MM.1S (cell line): ENCODE measurements at places on chromosomes 3 and 15.

GRCh38 chr3:17908399-17909191 lies 166.2 kb upstream of the TBC1D5 start:
- H3K27me3 ChIP-seq, result no peaks in the 10 kb centered on the region
- no peaks in the 10 kb centered on the region for H3K4me1 ChIP-seq
- H3K4me3 ChIP-seq, result no peak overlapping the region
- no peak overlapping the region for H3K27ac ChIP-seq

GRCh38 chr3:64353226-64353625 lies 128.0 kb upstream of the PRICKLE2 start:
- H3K36me3 ChIP-seq, result no peaks in the 10 kb centered on the region
- DNase-seq, result peak; percentile 24
- H3K4me1 ChIP-seq, result peaks cover 61% of the 10 kb centered on the region
- no peak overlapping the region for H3K4me3 ChIP-seq
- peak overlapping the region; percentile 27; the same call in 1 of the 2 replicates for H3K27ac ChIP-seq

- no peaks in the 10 kb centered on the region for H3K36me3 ChIP-seq
- 0 out of 2 replicates have a peak, but pooled peaks cover 4% of the 10 kb centered on the region for H3K4me1 ChIP-seq
- H3K4me3 ChIP-seq, result no peak overlapping the region
- no peaks in the 10 kb centered on the region for H3K27me3 ChIP-seq
- DNase-seq, result peak; percentile 46
Observed at GRCh38 chr3:133930341-133930933, 34.8 kb upstream of the RAB6B start.

DNA sequence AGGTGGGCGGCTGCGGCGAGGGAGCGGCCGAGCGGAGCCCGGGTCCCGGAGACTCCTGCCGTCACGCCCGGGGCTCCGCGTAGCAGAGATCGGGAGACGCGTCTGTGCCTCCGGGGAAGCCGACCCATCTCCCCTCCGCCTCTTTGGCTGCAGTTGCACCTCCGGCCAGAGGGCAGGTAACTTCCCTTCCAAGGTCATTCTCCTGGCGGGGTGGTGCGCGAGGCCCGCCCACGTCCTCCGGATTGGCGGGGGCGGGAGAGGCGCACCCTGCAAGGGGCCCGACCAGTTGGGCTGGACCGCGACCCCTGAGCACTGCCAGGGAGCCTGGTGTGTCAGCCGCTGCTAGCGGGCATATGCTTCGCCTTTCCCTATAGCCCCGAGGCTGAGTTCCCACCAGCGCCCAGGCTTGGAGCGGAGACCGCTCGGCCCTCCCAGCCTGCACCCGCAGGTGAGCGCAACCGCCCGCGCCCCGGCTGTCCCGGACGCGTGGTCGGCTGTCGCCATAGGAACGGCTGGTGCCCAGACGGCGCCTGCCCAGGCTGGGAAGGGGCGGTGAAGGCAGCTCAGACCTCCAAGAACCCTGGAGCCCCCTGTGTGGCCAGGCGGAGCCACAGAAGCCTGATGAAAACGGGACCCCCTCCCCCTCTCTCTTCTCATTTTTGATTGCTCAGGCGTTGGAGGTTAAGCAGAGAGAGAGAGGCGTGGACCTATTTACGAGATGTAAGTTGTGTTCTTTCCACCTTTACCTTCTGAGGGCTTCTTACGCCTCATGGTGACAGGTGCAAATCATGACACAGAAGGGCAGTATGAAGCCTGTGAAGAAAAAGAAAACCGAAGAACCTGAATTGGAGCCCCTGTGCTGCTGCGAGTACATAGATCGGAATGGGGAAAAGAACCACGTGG lies 453 bp downstream of the ZDHHC23 start:
- H3K27me3 ChIP-seq, result no peaks in the 10 kb centered on the region
- no peaks in the 10 kb centered on the region for H3K36me3 ChIP-seq
- DNase-seq, result peak; percentile 76
- peaks cover 7% of the 10 kb centered on the region for H3K4me1 ChIP-seq
- H3K27ac ChIP-seq, result peak overlapping the region; percentile 65; the same call in 1 of the 2 replicates

GRCh38 chr3:52220380-52221026 lies 4.9 kb downstream of the TLR9 start:
- H3K4me1 ChIP-seq, result peaks cover 11% of the 10 kb centered on the region
- DNase-seq, result peak; percentile 63
- no peak overlapping the region for H3K27ac ChIP-seq
- no peak overlapping the region for H3K4me3 ChIP-seq
- no peaks in the 10 kb centered on the region for H3K27me3 ChIP-seq
